ENCODE measurements at places on chromosomes 4 and X.

- DNase-seq = no peak
Measured at GRCh38 chr4:81724925-81725329, 253.2 kb upstream of the RASGEF1B start.

DNA sequence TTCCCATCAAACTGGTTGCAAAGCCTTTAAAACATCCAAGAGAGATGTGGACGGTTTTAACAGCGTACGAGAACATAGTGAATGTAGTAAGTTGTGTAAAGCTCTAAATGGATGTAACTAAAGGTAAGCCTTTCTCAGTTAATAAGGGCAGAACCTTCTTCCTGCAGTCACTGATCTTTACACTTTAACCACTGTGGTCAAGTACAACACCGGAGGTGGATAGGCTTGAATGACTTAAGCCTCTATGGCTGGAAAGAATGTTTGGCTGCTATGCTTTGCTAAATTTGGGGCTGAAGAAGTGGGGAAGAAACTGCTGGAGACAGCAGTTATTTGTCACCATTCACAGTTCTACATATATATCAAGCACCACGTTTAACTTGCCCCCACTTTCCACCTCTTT lies 285.1 kb upstream of the FMR1 start:
- DNase-seq = no peak

- DNase-seq = no peak
Measured at GRCh38 chr4:25859429-25860148, 3.2 kb downstream of the SEL1L3 start.

DNA sequence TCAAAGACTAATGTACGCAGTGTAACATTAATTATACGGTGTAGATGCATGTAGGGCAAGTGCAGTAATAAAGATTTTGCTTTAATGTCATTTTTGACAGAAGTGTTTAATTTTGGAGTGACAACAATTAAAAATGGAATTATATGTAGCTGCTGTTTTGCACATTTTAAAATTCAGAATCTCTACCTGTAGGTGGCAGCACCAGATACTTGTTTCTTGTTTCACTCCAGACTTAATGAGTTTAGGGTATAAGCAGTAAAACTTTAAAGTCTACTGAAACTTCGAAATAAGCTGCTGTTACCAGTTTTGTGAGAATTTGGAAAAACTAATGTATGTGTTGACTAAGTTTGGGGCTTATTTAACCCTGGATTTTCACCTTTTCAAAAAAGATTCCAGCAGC lies 144.9 kb downstream of the POLA1 start:
- DNase-seq = peak; percentile 21

GRCh38 chrX:24158881-24159280 lies 9.4 kb downstream of the ZFX start:
- DNase-seq = no peak

- no peak for DNase-seq
Measured at GRCh38 chr4:68948044-68948743, 3.4 kb downstream of the UGT2A3 start.

DNA sequence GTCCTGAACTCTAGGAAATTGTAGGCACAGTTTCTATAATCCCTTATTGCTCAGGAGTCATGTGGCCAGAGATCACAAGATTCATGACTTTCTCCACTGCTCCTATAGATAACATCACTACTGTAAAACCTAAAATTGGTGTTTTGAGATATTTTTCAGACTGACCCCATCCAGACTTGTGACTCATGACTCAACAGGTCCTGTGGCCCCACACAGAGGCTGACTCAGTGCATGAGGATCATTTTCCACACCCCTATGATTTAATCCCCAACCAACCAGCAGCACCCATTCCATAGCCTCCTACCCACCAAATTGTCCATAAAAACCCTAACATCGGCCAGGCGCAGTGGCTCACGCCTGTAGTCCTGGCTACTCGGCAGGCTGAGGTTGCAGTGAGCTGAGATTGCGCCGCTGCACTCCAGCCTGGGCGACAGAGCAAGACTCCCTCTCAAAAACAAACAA lies 13.2 kb upstream of the XIAP start:
- DNase-seq = peak; percentile 40

DNA sequence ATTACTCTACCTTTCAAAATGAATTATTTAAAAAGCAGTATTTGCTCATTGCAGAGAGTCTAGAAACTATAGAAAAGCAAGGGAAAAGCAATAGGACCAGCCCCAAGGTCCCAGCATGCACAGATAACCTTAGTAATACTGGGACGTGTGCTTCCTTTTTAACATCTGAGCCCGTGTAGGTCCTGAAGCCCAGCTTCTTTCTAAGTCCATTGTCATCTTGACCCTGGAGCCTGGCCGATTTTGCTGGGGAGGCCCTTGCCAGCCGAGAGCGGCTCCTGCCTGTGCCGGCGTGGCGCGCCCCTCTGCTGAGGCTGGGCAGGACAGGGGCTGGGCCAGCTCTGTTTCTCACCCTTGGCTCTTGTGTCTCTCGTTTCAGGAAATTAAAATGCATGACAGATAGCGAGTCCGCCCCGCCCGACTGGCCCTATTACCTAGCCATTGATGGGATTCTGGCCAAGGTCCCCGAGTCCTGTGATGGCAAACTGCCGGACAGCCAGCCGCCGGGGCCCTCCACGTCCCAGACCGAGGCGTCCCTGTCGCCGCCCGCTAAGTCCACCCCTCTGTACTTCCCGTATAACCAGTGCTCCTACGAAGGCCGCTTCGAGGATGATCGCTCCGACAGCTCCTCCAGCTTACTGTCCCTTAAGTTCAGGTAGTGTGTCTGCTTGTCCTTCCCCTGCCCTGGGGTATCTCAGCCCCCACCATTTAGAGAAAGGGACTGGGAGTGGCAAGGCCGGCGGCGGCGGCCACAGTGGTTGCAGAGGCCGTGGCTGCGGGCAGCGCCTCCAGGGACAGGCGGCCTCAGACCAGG lies 4.1 kb downstream of the MSANTD1 start:
- DNase-seq = no peak

- no peak for DNase-seq
Measured at GRCh38 chr4:8224975-8225625, 26.0 kb downstream of the SH3TC1 start.

- no peak for DNase-seq
Measured at GRCh38 chr4:106659371-106659770, 290.8 kb upstream of the GIMD1 start.

DNA sequence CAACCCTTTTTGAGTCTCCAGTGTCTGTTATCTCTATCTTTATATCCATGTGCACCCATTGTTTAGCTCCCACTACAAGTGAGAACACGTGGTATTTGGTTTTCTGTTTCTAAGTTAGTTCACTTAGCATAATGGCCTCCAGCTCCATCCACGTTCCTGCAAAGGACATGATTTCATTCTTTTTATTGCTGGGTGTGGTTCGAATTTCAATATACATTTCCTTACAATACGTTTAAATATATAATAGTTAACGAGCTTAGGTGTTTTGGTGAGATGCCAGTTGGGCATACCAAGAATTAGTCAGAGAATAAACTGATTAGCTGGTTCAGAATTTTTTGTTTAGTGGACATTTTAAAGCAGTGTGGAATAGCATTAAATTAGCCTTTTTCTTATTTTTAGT lies 196.7 kb downstream of the CFAP47 start:
- DNase-seq = no peak

DNA sequence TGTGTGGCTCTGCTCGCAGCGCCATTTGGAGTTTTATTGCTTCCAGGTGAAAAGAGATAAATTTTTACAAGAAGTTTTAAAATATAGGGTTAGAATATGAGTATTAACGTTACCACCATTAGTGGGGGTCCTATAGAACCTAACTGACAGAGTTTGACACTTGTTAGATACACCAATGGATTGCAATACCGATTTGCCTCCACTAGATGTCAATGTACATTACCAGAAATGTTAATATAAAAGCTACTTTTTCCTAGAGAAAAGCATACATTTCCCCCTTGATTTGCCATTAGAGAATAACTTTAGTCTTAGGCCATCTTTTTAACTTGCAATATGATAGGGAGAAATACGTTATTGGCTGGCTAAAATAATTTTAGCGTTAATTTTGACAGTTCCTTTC lies 108.4 kb downstream of the LINC00632 start:
- no peak for DNase-seq

DNA sequence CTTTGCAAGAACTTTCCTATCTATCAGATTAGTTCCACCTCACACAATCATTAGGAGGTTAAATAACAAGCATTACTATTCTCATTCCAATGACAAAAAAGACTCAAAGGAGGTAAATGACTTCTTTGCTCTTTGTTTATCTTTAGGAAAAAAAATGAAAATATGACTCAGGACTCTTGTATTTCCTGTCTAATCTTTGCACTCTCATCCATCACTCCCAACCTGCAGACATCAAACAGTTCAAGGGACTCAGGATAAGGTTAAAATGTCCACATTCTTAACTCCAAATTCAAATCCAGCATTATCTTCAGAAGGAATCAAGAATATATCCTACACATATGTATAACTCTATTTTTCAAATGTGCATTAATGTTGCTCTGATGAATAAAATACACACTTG lies 139.6 kb downstream of the UNC5C start:
- DNase-seq = no peak

DNA sequence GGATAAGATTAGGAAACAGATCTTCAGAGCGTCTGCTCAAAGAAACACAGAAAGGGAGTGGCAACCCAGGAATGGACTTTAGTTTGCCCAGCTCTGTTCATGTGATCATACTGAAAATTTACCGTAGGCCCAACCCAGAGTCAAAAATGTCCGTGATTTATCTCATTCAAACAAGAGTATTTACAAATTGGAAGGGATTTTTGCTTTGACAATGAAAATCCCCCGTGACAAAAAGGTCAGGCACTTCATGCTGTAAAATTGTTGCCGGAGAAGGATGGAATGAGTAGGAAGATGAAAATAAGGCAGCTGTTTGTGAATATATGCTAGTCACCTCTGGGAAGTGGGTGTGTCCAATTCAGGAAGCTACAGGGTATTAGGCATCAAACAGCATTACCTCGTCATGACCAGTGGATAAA lies 1.2 kb downstream of the SULT1B1 start:
- DNase-seq = no peak

GRCh38 chr4:177109769-177110168 lies 199.9 kb upstream of the NEIL3 start:
- DNase-seq = no peak

DNA sequence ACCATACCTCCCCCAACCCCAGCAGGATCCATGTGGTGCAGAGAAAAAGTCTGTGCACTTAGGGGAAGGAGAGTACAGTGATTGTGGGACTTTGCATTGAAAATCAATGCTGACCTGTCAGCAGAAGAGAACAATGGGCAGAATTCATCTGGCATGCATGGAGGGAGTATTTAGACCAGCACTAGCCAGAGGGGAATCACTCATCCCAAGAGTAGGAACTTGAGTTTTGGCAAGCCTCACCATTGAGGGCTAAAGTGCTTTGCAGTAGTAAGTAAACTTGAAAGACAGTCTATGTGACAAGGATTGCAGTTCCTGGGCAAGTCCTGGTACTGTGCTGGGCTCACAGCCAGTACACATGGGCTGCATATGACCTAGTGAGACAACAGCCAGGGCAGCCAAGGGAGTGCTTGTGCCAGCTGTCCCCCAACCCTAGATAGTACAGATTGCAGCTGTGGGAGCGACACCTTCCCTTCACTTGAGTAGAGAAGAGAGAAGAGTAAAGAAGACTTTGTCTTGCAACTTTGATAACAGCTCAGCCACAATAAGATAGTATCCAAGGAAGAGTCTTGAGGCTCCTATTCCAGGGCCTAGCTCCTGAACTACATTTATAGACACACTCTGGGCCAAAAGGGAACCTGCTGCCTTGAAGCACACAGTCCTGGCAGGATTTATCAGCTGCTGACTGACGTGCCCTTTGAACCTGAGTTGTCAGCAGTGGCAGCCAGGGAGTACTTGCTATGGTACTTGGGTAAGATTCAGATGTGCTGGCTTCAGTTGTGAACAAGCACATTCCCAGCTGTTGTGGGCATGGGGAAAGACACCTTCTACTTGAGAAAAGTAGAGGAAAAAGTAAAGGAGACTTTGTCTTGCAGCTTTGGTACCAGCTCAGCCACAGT lies 48.7 kb downstream of the HDX start:
- no peak for DNase-seq

GRCh38 chr4:73021634-73022033 lies 47.9 kb downstream of the COX18 start:
- no peak for DNase-seq
